ENCODE measurements at places on chromosomes 5 and 9. TPM values are rescaled to one million over a fixed set of nuclear protein-coding genes. Genes with fewer than 3 reads are reported as not detected.

The RASGEF1C gene
- 0.36 TPM for polyA plus RNA-seq

The SLC34A3 gene
- polyA plus RNA-seq = 11.6 TPM

The PKD2L2 gene
- 0.73 TPM for polyA plus RNA-seq

The SPATA31E1 gene
- not detected for polyA plus RNA-seq

The PALM2AKAP2 gene
- polyA plus RNA-seq = 12.2 TPM

DNA sequence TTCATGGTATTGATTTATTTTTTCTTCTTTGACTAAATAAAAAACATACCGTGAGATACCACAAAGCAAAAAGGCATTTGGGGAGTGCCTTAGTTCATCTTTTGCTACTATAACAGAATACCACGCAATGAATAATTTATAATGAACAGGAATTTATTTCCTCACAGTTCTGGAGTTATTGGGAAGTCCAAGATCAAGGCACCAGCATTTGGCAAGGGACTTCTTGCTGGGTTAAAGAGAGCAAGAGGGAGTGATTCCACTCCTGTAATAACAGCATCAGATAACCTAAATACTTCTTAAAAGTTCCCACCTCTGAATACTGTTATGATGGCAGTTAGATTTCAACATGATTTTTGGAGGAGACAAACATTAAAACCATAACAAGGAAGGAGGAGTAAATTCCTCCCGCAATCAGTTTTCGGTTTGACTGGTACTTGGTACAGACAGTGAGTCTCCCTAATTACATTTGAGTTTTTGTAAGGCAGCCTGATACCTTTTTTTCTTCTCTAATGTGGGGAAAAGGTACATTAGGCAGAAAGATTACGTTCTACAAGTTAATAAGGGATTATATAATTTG is 8.8 kb upstream of the OMD start:
- DNase-seq = no peak

DNA sequence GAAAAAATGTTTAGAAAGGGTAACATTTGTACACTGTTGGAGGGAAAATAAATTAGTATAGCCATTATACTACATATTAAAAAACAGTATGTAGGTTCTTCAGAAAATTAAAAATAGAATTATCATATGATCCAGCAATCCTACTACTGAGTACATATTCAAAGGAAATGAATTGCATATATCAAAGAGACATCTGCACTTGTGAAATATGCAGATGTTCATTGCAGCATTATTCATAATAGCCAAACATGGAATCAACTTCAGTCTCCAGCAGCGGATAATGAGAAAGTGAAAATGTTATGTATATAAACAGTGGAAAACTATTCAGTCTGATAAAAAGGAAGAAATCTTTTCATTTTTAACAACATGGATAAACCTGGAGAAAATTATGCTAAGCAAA is 695.5 kb downstream of the SLCO4C1 start:
- no peak for DNase-seq

The LECT2 gene
- 5.1 TPM for polyA plus RNA-seq

The ORM2 gene
- not detected for polyA plus RNA-seq

- DNase-seq = no peak
These were observed 516.1 kb downstream of the LRRC70 start for GRCh38 chr5:63094730-63095129.

DNA sequence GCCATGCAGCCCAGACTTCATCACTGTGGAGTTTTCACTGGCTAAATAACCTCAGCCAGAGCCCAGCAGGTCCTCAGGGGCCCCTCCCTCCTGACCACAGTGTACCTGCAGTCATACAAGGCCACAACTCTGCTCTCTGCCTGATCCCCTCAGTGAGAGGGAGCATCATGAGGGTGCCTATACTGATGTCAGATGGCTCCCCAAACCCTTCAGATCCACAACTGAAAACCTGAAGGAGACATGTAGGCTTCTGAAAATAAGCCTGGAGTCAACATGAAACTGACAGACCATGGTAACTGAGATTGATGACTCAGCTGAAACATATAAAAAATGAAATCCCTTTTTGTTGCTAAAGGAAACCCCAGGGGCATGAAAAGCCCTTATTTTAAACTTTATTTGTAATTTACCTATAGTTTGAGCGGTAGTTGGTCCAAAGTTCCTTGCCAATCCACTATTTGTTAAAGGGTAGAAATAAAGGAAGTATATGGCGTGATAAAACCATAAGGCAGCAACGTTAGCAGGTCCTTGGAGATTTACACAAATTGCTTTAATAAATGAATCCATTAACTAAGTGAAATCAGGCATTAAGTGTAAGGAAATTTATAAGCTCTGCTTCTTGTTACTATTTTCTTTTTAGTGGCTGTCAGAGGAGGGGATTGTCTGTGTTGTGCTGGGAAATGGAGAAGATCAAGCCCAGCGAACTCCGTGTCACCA is 68.3 kb downstream of the FGF1 start:
- no peak for DNase-seq

- DNase-seq = peak; percentile 82
These were observed 31.6 kb downstream of the ANXA2R start for GRCh38 chr5:43008363-43009153.

The FAM221B gene
- 0.10 TPM for polyA plus RNA-seq

Measured in renal cortex interstitium (tissue), 15 donors.